ENCODE measurements at places on chromosomes 16 and 17.

- DNase-seq, result peak; percentile 31
Measured at GRCh38 chr16:82834151-82834815, 207.5 kb downstream of the CDH13 start.

DNA sequence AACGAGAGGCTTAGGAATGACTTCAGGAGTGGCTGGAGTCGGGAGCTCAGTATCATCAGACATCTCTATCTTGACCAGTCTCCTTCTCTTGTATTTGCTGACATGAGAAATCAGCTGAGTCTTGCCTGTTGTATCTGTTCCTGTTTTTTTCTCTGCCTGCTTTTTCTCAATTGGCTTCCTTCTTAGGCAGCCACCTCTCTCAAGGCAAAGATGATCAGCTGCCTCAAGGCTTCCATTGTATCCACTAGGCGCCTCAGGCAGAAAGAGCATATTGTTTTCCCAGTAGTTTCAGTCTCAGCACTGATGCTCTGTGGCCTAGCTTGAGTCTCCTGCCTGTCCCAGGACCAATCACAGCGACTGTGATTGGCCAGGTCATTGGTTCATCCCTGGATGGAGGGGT lies 306.2 kb downstream of the CPPED1 start:
- DNase-seq, result no peak

DNA sequence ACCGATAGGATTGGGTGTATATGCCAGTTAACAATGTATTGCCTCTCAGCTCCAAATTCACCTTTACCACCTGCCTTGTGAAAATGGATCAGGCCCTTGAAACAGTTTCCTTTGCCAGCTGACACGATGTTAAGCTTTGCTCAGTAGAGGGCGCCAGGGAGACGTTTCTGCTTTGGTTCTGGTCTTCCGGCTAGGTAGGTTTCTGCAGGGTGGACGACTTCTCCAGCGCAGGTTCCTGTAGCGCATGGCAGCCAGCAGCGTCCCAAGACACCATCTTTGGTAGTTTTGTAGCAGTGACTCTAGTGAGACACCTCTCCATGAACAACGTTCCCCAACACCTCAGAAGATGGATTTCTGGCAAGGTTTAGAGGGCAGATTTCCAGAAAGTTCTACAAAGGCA lies 24.0 kb downstream of the SYCE1L start:
- no peak for DNase-seq

DNA sequence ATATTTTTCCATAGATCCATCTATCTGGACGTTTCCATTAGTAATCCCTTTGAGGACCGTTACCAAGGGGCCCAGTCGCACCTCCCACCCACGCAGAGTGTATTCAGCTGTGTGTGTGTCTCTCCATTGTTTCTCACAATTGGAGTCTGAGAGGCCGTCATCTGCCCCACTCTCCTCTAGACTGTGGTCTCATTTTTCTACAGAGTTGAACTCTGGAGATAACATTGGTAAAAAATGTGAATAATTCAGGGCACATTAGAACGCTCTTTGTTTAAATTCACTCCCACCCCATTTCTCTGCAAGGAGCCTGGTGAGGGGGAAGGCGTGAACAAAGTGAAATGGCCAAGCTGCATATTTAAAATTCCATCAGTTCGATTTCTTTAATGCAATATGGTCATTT lies 333.1 kb upstream of the MAF start:
- DNase-seq, result no peak

DNA sequence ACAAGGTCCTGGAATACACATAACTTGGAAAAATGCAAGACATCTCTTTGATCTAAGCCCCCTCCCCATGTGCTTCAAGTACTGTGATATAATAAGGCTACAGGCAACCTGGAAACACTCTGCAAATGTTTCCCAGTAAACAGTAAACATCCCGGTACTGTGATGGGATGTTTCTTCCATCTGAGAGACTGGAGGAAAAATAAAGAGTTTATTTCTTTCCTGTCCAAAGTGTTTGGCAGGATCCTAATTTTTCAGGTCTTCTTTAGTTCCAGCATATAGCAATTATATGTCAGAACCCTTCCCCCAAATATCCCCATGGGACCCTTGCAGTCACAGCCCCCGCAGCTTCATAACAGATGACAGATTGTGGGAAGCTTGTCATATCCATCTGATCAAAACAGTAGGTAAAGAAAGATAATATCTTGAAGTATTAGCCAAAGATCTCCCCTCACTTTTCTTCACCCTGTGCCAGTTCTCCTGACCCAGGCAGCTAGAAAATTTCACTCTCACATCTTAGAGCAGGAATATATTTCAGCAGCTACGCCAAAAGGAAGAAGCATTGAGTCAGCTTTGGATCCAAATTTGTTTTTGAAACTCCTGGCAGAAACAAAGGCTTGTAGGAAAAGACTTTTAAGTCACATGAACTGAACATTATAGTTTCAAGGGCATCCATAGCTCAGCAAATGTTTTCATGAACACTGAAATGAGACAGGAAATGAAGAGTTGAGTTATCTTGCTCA lies 141.3 kb downstream of the HS3ST3A1 start:
- DNase-seq, result no peak

GRCh38 chr16:63981639-63982038 lies 1140.2 kb downstream of the CDH11 start:
- DNase-seq, result no peak

DNA sequence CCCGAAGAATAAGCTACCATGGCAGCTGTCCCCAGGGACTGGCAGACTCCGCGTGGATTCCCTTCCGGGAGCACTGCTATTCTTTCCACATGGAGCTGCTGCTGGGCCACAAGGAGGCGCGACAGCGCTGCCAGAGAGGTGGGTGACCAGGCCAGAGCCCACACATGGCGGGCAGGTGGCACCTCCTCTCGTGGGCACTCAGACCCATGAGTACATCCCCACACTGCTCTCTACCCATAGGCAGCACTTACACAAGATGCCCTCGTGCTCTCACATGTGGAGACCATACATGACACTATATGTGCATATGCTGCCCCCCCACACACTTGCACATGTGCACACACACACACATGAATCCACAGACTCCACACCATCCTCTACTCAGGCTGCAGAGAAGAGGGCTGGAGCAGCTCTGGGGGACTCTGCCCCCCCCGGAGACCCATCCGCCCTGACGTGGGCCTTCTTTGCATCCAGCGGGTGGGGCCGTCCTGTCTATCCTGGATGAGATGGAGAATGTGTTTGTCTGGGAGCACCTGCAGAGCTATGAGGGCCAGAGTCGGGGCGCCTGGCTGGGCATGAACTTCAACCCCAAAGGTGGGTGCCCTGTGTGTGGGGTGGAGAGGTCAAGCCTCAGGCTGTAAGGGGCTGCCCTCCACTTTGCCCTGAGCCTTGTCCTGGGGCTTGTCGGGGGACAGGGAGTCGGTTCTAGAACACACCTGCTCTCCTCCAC lies 62.9 kb downstream of the MRC2 start:
- no peak for DNase-seq

- peak; percentile 64 for DNase-seq
Measured at GRCh38 chr17:58531661-58532554, 17.5 kb upstream of the MTMR4 start.

- no peak for DNase-seq
Measured at GRCh38 chr17:73548620-73549311, 95.5 kb downstream of the SDK2 start.

GRCh38 chr17:21239680-21240368 lies 13.4 kb downstream of the NATD1 start:
- no peak for DNase-seq

DNA sequence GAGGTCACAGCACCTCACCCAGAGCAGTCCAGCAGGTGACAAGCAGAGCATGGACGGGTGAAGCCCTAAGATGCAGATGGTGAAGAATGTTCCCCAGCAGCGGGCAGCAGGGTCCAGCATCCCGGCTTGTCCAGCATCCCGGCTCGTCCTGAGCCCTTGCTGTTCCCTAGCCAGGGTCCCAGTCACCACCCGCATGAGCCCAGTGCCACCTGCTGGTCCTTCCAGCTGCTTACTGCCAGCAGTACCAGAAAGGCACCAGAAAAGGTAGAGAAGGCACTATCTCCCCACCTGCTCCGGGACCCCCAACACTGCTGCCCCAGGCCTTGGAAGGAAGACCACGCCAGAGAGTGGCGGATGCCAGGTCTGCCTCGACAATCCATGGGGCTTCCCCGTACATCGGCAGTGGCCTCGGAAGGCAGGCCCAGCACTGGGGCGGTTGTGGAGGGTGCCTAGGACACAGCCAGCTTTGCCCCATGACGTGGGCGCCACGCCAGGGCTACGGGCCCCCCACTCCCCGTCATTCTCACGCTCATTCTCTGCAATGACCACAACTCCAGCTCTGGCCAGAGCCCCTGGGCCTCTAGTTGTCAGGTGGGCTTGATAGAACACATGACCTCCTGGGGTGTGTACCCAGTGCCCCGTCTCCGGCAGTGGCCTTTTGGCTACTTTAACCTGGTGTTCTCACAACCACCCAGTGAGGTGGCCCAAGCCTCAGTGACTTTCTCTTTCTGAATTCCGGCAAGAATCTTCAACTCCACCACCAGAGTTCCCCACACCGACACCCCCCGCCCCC lies 1.4 kb downstream of the CENPX start:
- peak; percentile 80 for DNase-seq

GRCh38 chr16:27461483-27462171 lies 59.7 kb downstream of the IL21R start:
- peak; percentile 56 for DNase-seq

DNA sequence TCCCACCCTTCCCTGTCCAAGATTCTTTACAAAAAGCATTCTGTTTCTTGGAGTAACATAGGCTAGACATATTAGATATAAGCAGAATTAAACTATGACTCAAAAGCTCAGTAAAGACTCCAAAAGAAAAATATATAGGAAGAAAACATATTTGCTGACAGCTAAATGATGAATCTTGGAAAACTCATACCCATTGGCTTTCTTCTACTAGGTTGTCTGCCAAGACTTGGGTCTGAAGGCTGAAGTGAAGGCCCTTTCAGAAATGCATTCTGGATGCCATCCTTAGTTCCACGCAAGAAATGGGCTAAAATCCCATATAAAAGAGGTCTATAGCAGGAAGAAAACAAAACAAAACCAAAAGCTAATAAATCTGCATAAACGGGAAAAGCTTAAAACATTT lies 15.1 kb downstream of the CEP20 start:
- DNase-seq, result no peak

DNA sequence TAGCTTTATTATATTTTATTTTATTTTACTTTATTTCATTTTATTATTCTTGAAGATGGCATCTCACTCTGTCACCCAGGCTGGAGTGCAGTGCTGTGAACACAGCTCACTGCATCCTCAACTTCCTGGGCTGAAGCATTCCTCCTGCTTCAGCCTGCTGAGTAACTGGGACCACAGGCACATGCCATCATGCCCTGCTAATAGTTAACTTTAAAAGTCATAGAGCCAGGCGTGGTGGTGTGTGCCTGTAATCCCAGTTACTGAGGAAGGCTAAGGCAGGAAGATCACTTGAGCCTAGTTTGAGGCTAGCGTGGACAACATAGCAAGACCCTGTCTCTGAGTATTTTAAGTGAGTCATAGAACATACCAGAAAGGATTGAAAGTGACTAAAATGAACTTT lies 38.7 kb downstream of the ESRP2 start:
- no peak for DNase-seq

GRCh38 chr17:47291242-47291873 lies 32.4 kb upstream of the EFCAB13 start:
- DNase-seq, result no peak
